ENCODE measurements at places on chromosomes 3 and 15. TPM values are rescaled to one million over a fixed set of nuclear protein-coding genes. Genes with fewer than 3 reads are reported as not detected.

Gene COL6A5
- not detected for total RNA-seq

Gene GPR149
- not detected for total RNA-seq

DNA sequence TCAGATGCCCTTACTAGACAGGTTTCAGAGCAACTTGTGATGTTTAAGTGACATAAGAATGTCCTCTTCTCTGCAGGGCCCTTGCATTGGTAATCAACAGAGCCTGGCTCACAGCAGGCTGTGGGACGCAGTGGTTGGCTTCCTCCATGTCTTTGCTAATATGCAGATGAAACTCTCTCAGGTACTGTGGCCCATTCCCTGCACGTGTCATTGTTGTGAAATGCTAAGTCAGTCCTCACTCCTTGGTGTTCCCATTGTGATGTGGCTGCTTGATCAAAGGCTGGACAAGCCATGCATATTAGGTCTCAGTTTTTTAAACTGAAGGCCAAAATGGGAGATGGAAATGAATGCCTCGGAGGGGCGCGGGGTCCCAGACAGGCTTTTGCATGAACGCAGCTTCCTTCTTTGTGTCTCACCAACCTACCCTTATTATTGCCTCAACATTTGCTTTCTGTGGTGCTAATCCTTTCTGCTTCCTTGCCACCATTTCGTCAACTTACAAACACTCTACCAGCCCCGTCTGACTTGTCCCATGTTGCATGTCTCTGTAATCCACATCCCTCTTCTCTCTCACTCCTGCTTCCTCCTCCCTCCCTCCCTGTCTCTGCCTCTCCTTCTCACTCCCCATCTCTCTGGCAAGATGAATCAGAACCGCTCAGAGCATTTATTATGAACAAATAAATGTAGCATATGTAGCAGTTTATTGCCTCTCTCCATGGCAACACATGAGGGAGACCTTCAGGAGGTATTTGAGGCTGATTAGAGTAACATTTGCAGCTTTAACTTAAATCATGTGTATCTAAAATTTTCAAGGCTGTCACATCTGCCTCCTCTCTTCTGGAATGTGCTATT is 133.2 kb upstream of the CHRM5 start:
- DNase-seq, result no peak
- H3K36me3 ChIP-seq, result no peaks in the 10 kb centered on the region
- H3K27ac ChIP-seq, result no peak overlapping the region
- no peaks in the 10 kb centered on the region for H3K4me1 ChIP-seq
- H3K27me3 ChIP-seq, result peaks cover 2% of the 10 kb centered on the region

Gene PLSCR2
- not detected for total RNA-seq

GRCh38 chr15:57377478-57377847 is 1.2 kb downstream of the CGNL1 start:
- H3K4me3 ChIP-seq, result no peak overlapping the region
- no peaks in the 10 kb centered on the region for H3K36me3 ChIP-seq
- H3K27ac ChIP-seq, result no peak overlapping the region

Gene UROC1
- not detected for total RNA-seq

GRCh38 chr3:112813016-112813415 is 33.6 kb downstream of the CD200R1L start:
- H3K27me3 ChIP-seq, result no peaks in the 10 kb centered on the region
- no peak for DNase-seq
- peak overlapping the region; percentile 84 for H3K27ac ChIP-seq
- H3K4me1 ChIP-seq, result peaks cover 25% of the 10 kb centered on the region

DNA sequence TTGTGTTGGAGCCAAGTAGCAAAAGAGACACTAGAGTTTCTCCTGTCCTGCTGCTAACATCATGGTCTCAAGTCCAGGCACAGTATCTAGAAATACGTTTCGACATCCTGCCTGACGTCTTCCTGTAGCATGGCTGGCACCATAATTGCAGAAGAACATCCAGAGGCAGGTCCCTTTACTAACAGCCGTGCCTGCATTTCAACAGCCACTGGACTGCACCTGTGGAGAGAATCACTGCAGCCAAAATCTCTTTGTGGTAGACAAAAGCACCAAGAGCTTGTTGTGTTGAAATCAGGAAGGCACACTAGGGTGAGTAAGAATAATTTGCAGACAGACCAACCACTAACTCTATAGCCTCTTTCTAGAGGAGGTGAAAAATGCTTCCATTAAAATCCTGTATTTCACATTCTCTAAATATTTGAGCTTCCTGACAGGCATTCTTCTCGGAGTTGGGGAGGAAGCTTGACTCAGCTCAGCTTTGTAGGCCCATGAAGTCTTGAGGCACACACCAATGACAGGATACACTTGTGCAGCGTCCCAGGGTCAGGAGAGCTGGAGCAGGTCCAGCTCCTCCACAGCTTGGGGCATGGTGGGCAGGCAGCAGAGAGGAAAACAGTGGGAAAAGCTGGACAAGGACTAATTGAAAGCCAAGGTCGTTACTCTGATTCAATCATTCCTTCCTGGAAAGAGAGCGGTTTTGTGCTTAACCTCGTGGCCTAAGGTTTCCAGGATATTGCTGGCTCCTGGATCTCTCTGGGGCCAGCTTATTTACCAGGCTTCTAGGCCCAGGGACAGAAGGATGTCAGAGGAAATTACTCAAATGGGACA is 244.9 kb downstream of the FAM43A start:
- H3K36me3 ChIP-seq, result no peaks in the 10 kb centered on the region
- H3K4me3 ChIP-seq, result no peak overlapping the region
- peak; percentile 46 for DNase-seq
- H3K4me1 ChIP-seq, result peaks cover 17% of the 10 kb centered on the region

- peaks cover 3% of the 10 kb centered on the region for H3K27me3 ChIP-seq
- H3K4me3 ChIP-seq, result no peak overlapping the region
- H3K36me3 ChIP-seq, result no peaks in the 10 kb centered on the region
- H3K27ac ChIP-seq, result no peak overlapping the region
Measured at GRCh38 chr3:42539871-42540714, 37.6 kb downstream of the VIPR1 start.

GRCh38 chr15:88747111-88747510 is 56.1 kb upstream of the ACAN start:
- no peak overlapping the region for H3K4me3 ChIP-seq
- no peaks in the 10 kb centered on the region for H3K36me3 ChIP-seq
- no peak for DNase-seq
- H3K4me1 ChIP-seq, result peaks cover 6% of the 10 kb centered on the region
- H3K27me3 ChIP-seq, result peaks cover 8% of the 10 kb centered on the region
- no peak overlapping the region for H3K27ac ChIP-seq

GRCh38 chr3:194871143-194871863 is 185.6 kb downstream of the FAM43A start:
- peak; percentile 91 for DNase-seq
- no peaks in the 10 kb centered on the region for H3K36me3 ChIP-seq
- peaks cover 17% of the 10 kb centered on the region for H3K4me1 ChIP-seq
- no peak overlapping the region for H3K4me3 ChIP-seq

DNA sequence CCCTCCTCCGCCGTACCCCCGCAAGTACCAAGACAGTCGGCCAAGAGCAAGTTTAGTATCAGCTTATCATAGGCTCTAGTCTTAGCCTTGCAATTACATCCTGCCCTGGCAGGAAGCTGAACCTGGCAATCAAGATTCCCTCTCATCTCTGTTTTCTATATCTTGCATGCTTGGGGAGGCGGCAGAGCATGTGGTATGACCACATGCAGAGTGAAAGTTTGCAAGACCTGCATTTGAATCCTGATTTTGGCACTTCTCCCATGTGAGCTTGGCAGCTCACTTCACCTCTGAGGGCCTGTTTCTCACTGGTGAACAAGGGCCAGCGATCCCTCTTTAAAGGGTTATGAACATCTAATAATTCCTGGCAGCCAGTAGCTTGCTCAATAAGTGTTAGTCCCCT is 106.1 kb upstream of the FRMD4B start:
- no peaks in the 10 kb centered on the region for H3K27me3 ChIP-seq
- no peaks in the 10 kb centered on the region for H3K36me3 ChIP-seq
- no peak overlapping the region for H3K4me3 ChIP-seq
- H3K27ac ChIP-seq, result no peak overlapping the region
- no peaks in the 10 kb centered on the region for H3K4me1 ChIP-seq

DNA sequence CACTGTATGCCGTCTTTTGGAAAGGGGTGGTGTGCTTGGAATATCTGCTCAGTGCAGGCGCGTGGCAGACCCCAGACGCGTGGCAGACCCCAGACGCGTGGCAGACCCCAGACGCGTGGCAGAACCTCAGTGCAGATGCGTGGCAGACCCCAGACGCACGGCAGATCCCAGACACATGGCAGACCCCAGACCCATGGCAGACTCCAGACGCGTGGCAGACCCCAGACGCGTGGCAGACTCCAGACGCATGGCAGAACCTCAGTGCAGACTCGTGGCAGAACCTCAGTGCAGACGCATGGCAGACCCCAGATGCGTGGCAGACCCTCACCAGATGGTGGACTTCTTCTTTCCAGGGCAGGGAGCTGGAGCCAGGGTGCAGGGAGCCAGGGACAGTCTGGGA is 637 bp upstream of the MUC4 start:
- DNase-seq, result no peak
- no peak overlapping the region for H3K27ac ChIP-seq
- no peaks in the 10 kb centered on the region for H3K36me3 ChIP-seq
- peaks cover 43% of the 10 kb centered on the region for H3K27me3 ChIP-seq

DNA sequence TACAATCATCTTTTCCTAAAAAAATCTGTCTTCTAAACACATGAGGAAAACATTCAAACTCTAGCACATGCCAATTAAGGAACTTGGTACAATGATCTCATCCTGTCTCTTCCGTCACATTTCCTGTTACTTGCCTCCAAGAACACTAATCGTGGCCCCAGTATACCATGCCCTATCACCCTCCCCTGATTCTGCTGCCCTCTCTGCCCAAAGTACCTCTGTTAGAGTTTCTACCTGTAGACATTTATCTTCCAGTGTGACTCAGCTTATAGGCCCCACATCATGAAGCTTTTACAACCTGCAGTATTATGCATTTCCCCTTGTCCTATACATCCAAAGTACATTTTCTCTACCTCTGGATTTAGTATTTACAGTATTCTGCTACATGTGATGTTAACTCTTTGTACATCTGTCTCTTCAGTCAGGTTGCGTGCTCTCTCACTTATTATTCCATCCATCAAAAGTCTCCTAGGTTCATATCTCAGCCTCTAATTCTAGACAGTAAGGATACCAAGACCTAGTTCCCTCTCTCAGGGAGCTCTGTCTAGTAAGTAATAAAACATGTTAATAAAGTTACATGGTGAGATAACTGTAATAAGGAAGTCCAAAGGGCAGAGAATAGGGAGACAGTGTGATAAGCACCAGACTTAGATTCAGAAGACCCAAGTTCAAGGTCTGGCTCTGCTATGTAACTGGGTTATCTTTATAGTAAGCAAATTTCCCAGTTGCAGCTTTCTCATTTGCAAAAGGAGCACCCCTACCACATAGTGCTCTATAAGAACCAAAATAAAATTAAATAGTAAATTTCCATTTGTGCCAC is 8.9 kb upstream of the SEMA6D start:
- H3K27ac ChIP-seq, result no peak overlapping the region
- no peaks in the 10 kb centered on the region for H3K36me3 ChIP-seq
- DNase-seq, result no peak
- H3K4me1 ChIP-seq, result no peaks in the 10 kb centered on the region
- no peak overlapping the region for H3K4me3 ChIP-seq

- no peak for DNase-seq
- H3K27me3 ChIP-seq, result no peaks in the 10 kb centered on the region
- no peaks in the 10 kb centered on the region for H3K36me3 ChIP-seq
- no peak overlapping the region for H3K27ac ChIP-seq
- no peak overlapping the region for H3K4me3 ChIP-seq
Measured at GRCh38 chr3:187015903-187016638, 85.7 kb downstream of the ST6GAL1 start.

GRCh38 chr15:55676507-55676906 is 66.4 kb downstream of the PRTG start:
- no peaks in the 10 kb centered on the region for H3K4me1 ChIP-seq

DNA sequence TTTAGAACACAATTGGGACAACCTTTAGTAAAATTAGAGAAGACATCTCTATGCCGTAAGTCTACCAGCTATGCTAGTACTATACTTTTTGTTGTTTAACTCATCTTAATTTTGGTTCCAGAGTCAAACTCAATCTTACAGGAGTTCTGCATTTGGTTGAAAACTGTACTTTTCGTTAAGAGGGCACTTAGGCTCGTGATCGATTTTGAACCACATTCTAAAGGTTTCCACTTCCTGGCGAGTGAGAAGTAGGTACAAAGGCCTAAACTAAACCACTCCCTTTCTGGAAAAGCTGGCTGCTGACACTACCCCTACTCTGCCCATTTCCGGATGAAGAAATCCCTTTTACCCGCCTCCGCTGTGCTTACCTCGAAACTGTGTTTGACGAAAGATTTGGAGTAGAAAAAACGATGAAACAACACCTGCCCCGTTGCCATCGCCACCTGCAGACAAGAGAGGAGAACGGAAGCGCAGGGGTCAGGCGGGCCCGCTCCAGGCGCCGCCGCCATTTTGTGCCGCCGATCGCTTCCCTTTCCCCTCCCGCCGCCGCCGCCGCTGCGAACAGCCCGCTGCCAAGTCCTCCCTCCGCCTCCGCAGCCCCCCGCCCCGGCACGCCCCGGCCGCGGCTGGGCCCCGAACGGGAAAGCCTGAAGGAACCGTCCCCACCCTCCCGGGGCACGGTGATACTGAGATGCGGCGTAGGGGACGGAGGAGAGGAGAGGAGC is 748 bp downstream of the CCNL1 start:
- peaks cover 13% of the 10 kb centered on the region for H3K36me3 ChIP-seq
- H3K27ac ChIP-seq, result peak overlapping the region; percentile 94
- DNase-seq, result peak; percentile 37
- peaks cover 6% of the 10 kb centered on the region for H3K4me1 ChIP-seq
- peak overlapping the region; percentile 94 for H3K4me3 ChIP-seq

GRCh38 chr15:92189166-92189565 is 204.5 kb upstream of the ST8SIA2 start:
- no peaks in the 10 kb centered on the region for H3K36me3 ChIP-seq
- H3K4me3 ChIP-seq, result no peak overlapping the region
- no peak for DNase-seq
- no peaks in the 10 kb centered on the region for H3K4me1 ChIP-seq
- no peaks in the 10 kb centered on the region for H3K27me3 ChIP-seq

Gene GP9
- total RNA-seq, result not detected

- H3K27me3 ChIP-seq, result no peaks in the 10 kb centered on the region
- peaks cover 9% of the 10 kb centered on the region for H3K4me1 ChIP-seq
- no peak overlapping the region for H3K4me3 ChIP-seq
- H3K27ac ChIP-seq, result no peak overlapping the region
- no peaks in the 10 kb centered on the region for H3K36me3 ChIP-seq
Measured at GRCh38 chr15:85603703-85604102, 191.0 kb downstream of the KLHL25 start.

GRCh38 chr15:87045746-87046145 is 966.1 kb downstream of the AGBL1 start:
- H3K4me3 ChIP-seq, result no peak overlapping the region
- H3K36me3 ChIP-seq, result no peaks in the 10 kb centered on the region
- no peak for DNase-seq
- no peaks in the 10 kb centered on the region for H3K27me3 ChIP-seq
- H3K27ac ChIP-seq, result no peak overlapping the region
- no peaks in the 10 kb centered on the region for H3K4me1 ChIP-seq

GRCh38 chr3:126926684-126927400 is 56.1 kb upstream of the PLXNA1 start:
- H3K4me3 ChIP-seq, result no peak overlapping the region
- no peaks in the 10 kb centered on the region for H3K27me3 ChIP-seq
- DNase-seq, result peak; percentile 89
- H3K4me1 ChIP-seq, result peaks cover 26% of the 10 kb centered on the region

GRCh38 chr3:154316974-154317767 is 7.1 kb downstream of the DHX36 start:
- H3K4me3 ChIP-seq, result no peak overlapping the region
- H3K27me3 ChIP-seq, result no peaks in the 10 kb centered on the region
- peaks cover 4% of the 10 kb centered on the region for H3K4me1 ChIP-seq
- H3K27ac ChIP-seq, result no peak overlapping the region
- peaks cover 2% of the 10 kb centered on the region for H3K36me3 ChIP-seq
- DNase-seq, result no peak

Measured in IMR-90 (cell line).